ENCODE measurements at places on chromosomes 16 and 17. TPM values are rescaled to one million over a fixed set of nuclear protein-coding genes. Genes with fewer than 3 reads are reported as not detected.

- H3K4me3 ChIP-seq = peak overlapping the region; percentile 94
- peaks cover 28% of the 10 kb centered on the region for H3K4me1 ChIP-seq
- H3K36me3 ChIP-seq = peaks cover 7% of the 10 kb centered on the region
- peak overlapping the region; percentile 99 for H3K27ac ChIP-seq
Measured at GRCh38 chr16:46830417-46830901, 521 bp downstream of the C16orf87 start.

DNA sequence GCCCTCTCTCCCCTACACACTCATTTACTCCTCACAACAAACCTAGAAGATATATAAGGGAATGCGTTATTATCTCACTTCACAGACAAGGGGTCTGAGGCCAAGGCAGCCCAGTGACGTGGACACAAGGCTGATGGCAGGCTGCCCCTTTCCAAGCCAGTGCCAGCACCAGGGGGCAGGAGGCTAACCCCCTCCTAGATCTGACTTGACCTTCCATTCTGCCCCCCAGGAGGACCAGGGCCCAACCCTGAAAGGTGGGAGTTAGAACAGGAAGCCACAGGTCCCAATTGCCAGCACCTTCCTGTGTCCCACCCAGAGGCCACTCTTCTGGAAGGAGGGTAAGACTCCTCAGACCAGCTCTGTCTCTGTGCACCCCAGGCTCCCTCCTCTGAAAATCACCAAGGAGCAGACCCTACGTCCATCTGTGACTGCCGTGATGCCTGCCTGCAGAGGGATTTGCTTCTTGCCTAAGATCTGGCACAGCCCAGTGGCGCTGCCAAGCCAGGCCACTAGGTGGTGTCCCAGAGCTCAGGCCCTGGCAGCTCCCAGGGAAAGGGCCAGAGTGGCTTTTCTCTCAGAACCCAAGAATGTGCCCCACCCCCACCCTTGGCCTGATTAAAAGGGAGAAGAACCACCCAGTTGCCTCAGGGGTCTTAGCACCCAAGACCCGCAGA lies 42.4 kb upstream of the MRPS23 start:
- peak; percentile 88 for DNase-seq
- no peak overlapping the region for H3K27ac ChIP-seq
- H3K36me3 ChIP-seq = no peaks in the 10 kb centered on the region
- H3K27me3 ChIP-seq = peaks cover 2% of the 10 kb centered on the region
- no peak overlapping the region for H3K4me3 ChIP-seq

DNA sequence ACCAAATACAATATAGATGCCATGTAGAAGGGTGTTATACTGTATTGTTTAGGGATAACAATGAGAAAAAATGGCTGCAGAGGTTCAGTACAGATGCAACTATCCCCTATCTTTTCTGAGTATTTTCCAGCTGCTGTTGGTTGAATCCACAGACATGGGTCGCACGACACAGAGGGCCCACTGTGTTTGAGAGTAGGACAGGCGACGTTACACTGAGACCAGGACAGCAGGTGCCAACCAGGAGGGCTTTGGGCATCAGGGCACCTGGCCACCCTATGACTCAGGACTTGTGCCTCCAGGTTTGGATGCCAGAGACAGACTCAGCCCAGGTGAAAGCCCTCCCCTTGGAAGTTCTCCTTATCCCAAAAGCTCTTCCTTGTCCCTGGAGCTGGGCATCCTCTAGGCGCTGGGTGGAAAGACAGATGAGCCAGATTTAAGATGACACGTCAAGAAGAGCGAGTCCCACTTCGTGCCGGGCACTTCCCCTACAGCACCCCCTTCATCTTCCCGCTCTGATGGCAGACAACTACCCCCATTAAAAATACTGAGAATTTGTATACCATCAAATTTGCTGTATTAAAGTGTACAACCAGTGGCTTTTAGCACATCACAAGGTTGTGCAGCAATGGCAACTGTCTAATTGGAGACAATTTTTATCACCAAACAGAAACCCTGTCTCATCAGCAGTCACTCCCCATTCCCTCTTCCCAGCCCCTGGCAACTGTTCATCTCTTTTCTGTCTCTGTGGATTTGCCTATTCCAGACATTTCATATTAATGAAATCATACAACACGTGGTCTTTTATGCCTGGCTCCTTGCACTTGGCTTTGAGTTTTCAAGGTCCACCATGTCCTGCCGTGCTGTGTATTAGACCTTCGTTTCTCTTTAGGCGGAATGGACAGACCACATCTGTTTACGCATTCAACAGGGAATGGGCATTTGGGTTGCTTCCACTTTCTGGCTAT lies 30.6 kb downstream of the TNFRSF13B start:
- H3K36me3 ChIP-seq = no peaks in the 10 kb centered on the region
- no peak overlapping the region for H3K27ac ChIP-seq
- no peaks in the 10 kb centered on the region for H3K4me1 ChIP-seq

GRCh38 chr16:56013962-56014552 lies 138.9 kb upstream of the CES5A start:
- no peaks in the 10 kb centered on the region for H3K36me3 ChIP-seq
- no peak overlapping the region for H3K27ac ChIP-seq
- H3K4me1 ChIP-seq = no peaks in the 10 kb centered on the region
- no peak overlapping the region for H3K4me3 ChIP-seq
- DNase-seq = peak; percentile 66

TMIGD1 gene
- not detected for total RNA-seq

Measured in activated CD8-positive, alpha-beta T cell treated with anti-CD3 and anti-CD28 coated beads for 36 hours (primary cell).